ENCODE measurements at places on chromosomes 13 and 19.

GRCh38 chr13:26280295-26280694 is 26.4 kb downstream of the CDK8 start:
- no peak for DNase-seq

DNA sequence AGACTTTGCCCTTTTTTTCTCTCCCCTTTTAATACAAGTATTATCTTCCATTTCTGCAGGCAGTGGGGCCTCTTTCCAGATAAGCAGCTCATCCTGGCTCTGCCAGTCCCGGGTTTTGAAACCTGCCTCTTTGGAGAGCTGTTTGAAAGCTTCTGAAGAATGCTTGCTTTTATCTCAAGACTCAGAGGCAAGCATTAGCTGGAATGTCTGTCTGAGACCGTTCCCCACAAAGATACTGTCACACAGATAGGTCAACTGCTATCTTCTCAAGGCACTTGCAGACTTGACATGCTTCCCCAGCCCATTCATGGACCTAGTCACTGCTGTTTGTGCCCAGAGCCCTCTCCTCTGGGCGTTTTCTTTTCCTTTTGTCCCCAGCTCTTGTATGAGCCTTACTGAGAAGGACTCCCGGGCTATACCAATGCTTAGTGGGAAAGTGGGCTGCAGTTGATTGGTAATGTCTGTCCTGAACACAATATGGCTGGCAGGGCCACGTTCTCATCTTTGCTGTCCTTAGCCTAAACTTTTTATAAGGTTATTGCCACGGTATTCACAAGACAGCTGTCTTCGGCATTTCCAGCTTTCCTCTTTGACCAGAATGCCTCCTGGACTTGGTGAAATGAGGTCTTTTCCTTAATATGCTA is 13.4 kb downstream of the SERP2 start:
- no peak for DNase-seq

DNA sequence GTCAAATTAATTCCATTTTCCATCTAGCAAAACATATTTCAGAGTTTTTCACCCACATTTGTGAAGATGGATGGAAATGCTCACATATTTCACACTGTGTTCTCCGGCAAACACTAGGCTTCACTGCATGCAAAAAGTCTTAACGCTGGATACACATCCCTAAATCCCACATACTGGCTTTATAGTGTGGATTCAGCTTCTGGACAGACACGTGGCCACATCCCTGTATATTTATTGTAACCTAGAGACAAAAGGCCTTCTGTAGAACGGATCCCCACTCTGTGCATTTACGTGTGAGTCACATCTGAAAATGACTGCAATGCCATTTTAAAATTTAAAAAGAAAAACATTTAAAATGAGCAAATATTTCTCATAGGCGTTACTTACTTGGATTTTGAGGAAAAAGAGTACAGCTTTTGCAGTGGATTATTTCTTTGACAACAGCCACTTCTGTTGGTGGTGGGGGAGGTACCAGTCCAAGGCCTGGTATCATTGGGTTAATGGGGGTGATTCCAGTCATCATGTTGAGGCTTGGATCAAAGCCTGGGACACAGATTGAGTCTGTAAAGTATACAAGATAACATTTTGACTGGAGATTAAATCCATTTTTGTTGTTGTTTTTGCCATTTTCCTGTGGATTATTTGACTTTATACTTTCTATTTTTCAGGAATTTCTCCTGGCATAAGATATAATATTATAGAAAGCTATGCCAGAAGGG is 337.7 kb downstream of the DNAJC15 start:
- DNase-seq: no peak

DNA sequence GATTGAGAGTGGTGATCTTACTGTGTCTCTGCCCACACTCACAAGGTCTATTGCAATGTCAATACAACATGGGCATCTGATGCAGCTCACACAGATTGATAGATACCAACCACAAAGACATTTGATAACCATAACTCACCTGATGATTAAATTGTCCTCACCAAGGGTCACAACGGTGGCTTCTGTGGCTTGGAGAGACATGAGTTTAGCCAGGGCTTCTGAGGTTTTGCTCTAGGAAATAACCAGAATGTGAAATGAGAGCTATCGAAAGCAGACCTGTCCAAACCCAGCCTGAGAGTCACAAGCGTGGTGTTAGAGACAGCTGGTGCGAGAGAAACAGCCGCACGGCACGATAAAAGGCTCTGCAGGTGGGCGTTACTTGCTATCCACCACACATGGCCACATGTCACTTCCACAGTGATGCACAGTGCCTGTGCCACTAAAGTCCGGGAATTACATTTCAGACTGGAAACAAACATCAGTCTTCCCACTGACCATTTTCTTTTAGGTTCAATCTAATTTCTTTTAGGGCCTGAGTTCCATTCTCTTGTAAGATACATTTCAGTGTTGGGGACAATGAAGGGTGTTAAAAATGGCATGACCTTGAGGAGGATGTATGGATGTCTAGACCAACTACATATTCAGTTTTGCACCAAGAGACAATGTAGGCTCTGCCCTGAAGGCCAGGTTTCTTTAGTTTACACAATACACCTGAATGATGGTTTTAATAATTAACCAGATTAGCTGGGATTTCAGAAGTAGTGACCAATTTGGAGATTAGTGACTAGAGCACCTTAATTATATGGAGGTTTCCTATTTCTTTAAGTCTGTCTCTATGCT is 53.7 kb downstream of the ATP7B start:
- no peak for DNase-seq

- no peak for DNase-seq
Measured at GRCh38 chr19:33621065-33621785, 528 bp upstream of the CHST8 start.

- DNase-seq: no peak
Measured at GRCh38 chr19:2012941-2013682, 2.4 kb downstream of the BTBD2 start.

- no peak for DNase-seq
Measured at GRCh38 chr13:98221234-98221633, 44.2 kb upstream of the RNF113B start.

GRCh38 chr13:39052944-39053343 is 14.7 kb downstream of the NHLRC3 start:
- no peak for DNase-seq

DNA sequence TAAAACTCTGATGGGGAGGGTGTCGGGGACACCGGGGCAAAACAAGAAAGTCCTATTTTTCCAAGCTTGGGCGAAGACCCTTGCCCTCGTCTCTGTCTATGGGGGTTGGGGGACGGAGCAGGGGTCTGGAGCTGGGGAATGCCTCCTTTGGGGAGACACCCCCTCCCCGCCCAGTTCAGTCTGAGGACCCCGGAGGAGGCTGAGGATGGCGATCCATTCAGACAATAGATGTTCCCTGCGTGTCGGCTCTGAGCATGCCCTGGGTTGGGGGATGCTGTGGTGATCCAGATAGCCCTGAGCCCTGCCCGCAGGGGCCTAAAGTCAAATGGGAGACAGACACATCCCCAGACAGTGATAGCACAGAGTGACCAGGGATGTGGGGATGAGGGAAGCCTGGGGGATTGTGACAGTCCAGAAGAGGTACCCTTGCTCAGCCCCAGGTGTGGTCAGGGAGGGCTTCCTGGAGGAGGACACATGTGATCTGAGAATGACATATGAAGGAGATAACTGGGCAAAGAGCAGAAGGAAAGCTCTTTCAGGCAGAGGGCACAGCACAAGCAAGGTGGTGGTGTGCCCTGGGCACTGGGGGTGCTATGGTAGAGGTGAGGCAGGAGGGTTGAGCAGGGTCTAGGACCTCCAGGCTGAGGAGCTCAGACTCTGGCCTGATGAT is 9.1 kb downstream of the LRFN3 start:
- DNase-seq: no peak

DNA sequence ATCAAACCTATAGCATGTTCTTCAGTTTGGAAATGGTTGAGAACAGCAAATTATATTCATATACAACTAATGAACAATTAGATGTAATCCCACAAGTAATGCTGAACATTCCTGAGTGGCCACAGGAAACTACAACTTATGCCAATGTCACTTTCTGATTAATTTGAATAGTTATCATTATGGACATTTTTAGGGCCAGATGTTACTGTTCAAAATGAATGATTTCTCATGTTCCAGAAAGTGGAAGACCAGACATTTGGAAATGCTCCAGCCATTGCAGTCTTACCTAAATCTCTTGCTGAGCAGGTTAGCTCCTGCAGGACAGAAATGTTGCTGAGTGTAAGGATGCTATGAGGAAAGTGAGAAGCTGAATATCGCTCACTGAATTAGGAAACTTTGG is 819.8 kb downstream of the PCDH9 start:
- DNase-seq: no peak

- DNase-seq: no peak
Measured at GRCh38 chr13:40983259-40983658, 35.9 kb downstream of the ELF1 start.

DNA sequence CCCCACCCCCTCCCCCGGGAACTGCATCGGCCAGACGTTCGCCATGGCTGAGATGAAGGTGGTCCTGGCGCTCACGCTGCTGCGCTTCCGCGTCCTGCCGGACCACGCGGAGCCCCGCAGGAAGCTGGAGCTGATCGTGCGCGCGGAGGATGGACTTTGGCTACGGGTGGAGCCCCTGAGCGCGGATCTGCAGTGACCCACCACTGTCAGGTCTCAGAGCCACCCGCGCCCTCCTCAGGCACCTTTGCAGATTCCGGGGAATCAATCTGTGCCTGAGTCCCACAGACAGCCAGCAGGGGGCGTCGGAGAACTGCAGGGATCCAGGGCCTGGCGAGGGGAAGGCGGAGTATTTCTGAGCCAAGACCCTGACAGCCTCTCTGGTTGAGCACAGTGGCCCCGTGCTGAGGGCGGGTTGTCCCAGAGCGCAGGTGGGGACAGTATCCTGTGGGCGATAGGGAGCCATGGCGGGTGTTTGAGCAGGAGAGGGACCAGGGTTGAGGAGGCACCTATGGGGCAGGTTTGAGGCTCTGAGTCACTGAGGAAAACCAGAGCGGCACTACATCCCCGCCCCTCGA is 30.4 kb upstream of the CYP4F8 start:
- DNase-seq: peak; percentile 85

GRCh38 chr19:49570138-49570856 is 10.1 kb downstream of the NOSIP start:
- peak; percentile 51 for DNase-seq

DNA sequence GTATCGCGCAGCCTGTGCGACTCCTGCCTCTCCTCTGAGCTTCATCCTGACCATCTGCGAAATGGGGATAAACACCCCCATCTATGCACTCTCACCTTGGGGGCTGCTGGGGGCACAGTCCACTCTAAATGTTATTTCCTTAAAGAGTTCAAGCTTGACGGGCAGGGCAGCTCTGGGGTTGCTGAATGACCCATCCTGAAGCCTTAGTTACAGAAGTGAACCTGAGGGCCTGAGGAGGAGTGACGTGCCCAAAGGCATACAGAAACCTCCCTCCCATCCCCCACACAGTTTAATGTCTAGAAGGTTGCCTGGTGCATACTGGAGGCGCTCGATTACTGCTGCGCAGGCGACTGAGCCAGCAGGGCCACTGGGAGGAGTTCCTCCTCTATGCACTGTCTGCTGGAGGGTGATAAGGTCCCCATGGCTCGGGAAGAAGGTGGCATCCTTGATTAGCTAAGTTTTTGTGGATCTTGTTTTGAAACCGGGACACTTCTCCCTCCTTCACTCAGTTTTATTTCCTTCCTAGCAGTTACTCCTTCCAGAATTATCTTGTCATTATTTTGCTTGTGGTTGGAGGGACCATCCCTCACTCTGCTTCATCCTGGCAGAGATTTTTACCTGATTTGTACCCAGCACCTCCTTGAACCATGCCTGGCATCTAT is 572 bp upstream of the FKBP8 start:
- DNase-seq: peak; percentile 59

DNA sequence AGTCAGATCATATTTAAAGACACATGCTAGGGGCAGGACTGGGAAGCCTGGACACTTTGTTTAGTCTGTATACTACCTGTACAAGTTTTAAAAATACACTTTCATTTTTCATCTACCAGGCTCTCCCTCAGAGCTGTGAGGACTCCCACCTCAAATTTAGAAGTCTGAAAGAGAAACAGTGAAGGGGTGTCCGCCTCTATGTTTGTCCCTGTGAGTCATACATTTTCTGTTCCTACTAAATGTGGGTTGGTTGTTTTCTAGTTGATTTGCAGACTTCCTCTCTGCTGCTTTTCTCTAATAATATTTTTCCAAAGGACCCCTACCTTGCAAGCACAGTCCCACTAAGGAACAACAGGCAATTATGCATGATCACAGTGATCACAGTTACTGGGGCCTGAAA is 110.5 kb downstream of the ENOX1 start:
- DNase-seq: no peak

DNA sequence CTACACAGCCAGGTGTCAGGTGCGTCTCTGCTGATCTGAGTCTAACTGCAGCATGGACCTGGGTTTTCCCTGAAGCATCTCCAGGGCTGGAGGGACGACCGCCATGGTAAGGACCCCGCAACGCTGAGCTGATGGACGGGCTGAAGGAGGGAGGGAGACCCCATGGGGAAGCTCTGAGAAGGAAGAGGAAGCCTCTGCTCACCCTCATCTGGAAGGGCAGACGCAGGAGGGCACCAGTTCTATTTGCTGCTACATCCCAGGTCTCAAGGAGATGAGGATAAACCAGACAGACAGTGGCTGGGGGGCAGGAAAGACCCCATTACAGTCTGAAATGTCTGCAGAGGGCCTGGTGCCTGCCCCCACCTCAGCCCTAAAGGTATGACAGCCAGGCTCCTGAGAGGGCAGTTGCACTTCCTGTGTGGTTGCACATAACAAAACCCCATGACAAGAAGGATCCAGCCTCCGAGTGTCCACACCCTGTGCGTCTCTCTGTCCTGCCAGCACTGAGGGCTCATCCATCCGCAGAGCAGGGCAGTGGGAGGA is at the start of gene LILRA2:
LILRA2 (plus strand) TSS at position 461 of the 543 bp plus-strand sequence. CDS start 89 bp downstream, outside the sequence.
- no peak for DNase-seq

- no peak for DNase-seq
Measured at GRCh38 chr19:43638995-43639518, 593 bp downstream of the CADM4 start.

DNA sequence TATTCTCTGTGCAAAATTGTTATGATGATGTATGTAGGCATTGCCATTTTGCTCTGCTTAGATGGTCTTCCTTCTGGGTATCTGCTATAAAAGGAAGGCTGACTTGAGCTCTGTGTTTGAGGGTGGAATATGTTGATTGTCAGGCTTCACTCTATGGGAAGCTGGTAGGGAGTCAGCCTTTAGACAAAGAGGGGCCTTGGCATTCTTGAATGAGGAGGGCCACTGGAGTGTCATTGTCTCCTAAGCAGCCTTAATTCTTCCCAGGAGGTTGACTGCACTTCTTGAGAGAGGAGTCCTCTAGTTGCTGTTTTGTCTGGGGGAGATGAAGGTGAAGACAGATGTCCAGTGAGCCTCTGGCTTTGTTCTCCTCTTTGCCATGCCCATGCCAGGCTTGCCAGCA is 266.8 kb downstream of the KCNRG start:
- no peak for DNase-seq
